ENCODE measurements at places on chromosomes 2 and 18. TPM values are rescaled to one million over a fixed set of nuclear protein-coding genes. Genes with fewer than 3 reads are reported as not detected.

Gene OSBPL1A
- 39.0 TPM for total RNA-seq

Gene ANKMY1
- 5.0 TPM for total RNA-seq

Gene SP5
- not detected for total RNA-seq

Gene ADCYAP1
- under 0.01 TPM for total RNA-seq

Gene GKN1
- total RNA-seq, result not detected

Gene TACR1
- 0.08 TPM for total RNA-seq

Gene FN1
- 11,165 TPM for total RNA-seq

Gene SCYGR4
- not detected for total RNA-seq

Gene ASB18
- total RNA-seq, result not detected

Gene ATP6V1B1
- 0.94 TPM for total RNA-seq

Gene IRS1
- total RNA-seq, result 3.5 TPM

Gene SLC4A3
- 1.7 TPM for total RNA-seq

Gene CABLES1
- total RNA-seq, result 11.7 TPM

Gene LTBP1
- 326 TPM for total RNA-seq

Gene RGPD5
- total RNA-seq, result 23.0 TPM

Gene SPP2
- total RNA-seq, result not detected

Gene PSMA8
- total RNA-seq, result not detected

Gene HMSD
- total RNA-seq, result not detected

Gene MROH2A
- 0.15 TPM for total RNA-seq

Gene RAMP1
- 1.6 TPM for total RNA-seq

Gene SCN2A
- total RNA-seq, result 1.8 TPM

Gene IL1R2
- 5.9 TPM for total RNA-seq

Gene SLC9A2
- total RNA-seq, result not detected

Gene MBOAT2
- 39.8 TPM for total RNA-seq

Gene TMEM37
- total RNA-seq, result not detected

Gene KCNJ13
- not detected for total RNA-seq

Gene ARHGEF33
- 0.15 TPM for total RNA-seq

Gene GRHL1
- 0.08 TPM for total RNA-seq

Gene AMER3
- total RNA-seq, result not detected

Gene TXNDC2
- total RNA-seq, result not detected

Gene CRYGD
- not detected for total RNA-seq

Gene CPO
- 0.47 TPM for total RNA-seq

Gene TEKT4
- total RNA-seq, result not detected

Gene NT5C1B
- total RNA-seq, result not detected

Gene LRP1B
- total RNA-seq, result 0.12 TPM

Gene CCDC141
- under 0.01 TPM for total RNA-seq

Gene ZC3H6
- total RNA-seq, result 3.4 TPM
